Panc1 (cell line): ENCODE measurements at places on chromosomes 6 and 20. TPM values are rescaled to one million over a fixed set of nuclear protein-coding genes. Genes with fewer than 3 reads are reported as not detected.

The SYCP2 gene
- 39.7 TPM for total RNA-seq

The PAK5 gene
- total RNA-seq = not detected

DNA sequence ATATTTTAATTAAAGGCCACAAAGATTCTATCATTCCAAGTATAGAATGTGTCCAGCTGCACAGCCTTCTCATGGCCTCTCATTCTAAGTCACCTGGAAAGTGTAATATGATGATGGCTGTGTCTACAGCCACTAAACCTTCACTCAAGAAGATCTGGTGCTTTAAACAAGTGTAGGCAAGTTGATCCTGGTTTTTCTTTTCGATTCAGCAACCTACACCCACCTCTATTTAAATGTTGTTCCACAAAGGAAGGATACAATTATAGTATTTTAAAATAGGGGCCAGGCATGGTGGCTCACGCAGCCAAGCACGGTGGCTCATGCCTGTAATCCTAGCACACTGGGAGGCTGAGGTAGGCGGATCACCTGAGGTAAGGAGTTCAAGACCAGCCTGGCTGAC, 25.5 kb upstream of the DST start:
- no peaks in the 10 kb centered on the region for H3K36me3 ChIP-seq
- DNase-seq = no peak
- H3K27me3 ChIP-seq = no peaks in the 10 kb centered on the region
- no peak overlapping the region for H3K27ac ChIP-seq
- no peak overlapping the region for H3K4me3 ChIP-seq
- peaks cover 14% of the 10 kb centered on the region for H3K4me1 ChIP-seq

- peaks cover 25% of the 10 kb centered on the region for H3K4me1 ChIP-seq
- H3K27me3 ChIP-seq = no peaks in the 10 kb centered on the region
- H3K27ac ChIP-seq = no peak overlapping the region
- no peak overlapping the region for H3K4me3 ChIP-seq
- H3K36me3 ChIP-seq = peaks cover 6% of the 10 kb centered on the region; the same call in 1 of the 2 replicates
- DNase-seq = no peak
Measured at GRCh38 chr20:58659841-58660240, 8.8 kb downstream of the STX16 start.

GRCh38 chr6:92715991-92716390, 703.4 kb downstream of the EPHA7 start:
- no peaks in the 10 kb centered on the region for H3K27me3 ChIP-seq
- no peaks in the 10 kb centered on the region for H3K36me3 ChIP-seq
- no peak for DNase-seq
- no peak overlapping the region for H3K27ac ChIP-seq
- no peak overlapping the region for H3K4me3 ChIP-seq

DNA sequence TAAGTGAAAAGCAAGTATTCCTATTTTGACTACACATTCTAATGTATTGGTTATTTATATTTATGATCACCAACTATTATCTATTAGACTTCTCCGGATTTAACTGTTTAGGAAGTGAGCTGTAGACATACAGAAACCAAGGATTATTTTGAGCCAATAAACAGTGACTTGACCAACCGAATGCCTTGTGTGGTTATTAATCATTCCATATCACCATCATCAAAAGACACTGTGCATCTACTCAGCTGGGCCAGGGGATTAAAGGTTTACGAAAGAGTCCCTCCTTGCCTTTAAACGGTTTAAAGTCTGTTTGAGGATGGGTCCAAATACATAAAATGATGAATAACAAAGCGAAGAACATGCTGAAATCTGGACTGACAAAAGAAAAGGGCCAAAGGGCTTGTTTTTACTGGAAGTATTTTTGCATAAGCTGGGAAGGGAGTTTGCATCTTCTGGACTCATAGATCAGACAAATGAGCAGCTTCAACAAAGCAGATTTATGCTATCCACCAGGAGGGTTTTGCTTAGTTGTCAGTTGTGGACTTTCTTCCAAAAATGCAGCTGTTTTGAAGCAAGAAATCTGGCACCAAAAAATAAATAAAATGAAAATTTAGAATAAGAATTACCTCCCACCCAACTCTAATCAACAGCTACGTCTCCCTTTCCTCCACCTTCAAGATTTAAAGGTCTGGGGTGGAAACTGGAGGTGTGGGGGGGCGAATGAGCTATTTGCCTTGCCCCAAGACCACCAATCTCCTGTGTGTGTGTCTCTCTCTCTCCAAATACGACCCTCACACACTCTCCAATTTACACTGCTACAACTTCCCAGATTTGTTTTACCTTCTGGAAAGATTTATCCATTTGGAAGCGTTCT, 33.6 kb upstream of the ID4 start:
- H3K4me1 ChIP-seq = peaks cover 23% of the 10 kb centered on the region
- no peaks in the 10 kb centered on the region for H3K27me3 ChIP-seq
- H3K36me3 ChIP-seq = no peaks in the 10 kb centered on the region
- peak overlapping the region; percentile 87 for H3K27ac ChIP-seq
- peak overlapping the region; percentile 72 for H3K4me3 ChIP-seq

GRCh38 chr6:147040121-147040910, 163.9 kb upstream of the STXBP5 start:
- no peaks in the 10 kb centered on the region for H3K4me1 ChIP-seq
- no peak overlapping the region for H3K4me3 ChIP-seq
- H3K27me3 ChIP-seq = no peaks in the 10 kb centered on the region
- H3K36me3 ChIP-seq = no peaks in the 10 kb centered on the region
- no peak for DNase-seq

DNA sequence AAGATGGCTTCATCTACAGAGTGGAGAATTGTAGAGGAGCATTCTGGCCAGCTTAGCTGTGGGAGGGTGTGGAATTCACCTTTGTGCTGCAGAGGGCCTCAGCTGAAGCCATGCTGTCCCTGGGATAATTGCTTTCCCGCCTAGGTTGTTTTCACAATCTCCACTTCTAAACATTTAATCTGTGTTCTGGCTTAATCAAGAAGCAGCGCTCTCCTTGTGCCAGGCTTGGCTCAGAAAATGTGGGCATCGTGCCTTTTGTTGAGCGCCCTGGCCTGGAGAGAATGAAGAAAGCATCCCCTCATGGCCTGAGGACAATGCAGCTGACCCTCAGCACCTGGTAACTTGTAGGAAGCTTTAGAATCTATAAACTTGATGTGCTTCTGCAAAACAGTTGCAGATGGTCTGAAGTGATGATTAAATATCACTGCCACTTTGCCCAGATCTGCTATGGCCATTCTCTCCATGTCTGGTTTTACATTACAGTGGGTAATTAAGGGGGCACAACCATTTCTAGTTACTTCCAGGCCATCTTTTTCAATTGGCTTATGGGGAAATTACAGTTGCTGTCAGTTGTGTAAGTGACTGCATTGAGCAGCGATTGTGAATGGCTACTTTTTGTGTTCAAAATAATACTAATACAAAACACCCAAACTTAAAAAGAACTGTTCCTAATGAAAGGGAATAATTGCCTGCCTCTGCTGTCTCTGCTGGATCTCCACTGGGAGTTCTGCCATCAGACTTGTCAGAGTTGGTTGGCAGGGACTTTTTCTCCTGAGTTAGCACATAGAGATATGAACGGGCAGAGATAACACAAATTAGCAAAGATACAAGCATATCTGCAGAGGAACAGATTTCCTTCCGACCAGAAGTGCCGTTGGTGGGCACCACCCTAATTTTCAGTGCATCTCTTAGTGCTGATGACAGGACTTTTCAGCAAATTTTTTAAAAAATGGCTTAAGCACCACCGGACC, 18.4 kb downstream of the CTNNBL1 start:
- H3K36me3 ChIP-seq = no peaks in the 10 kb centered on the region
- H3K4me1 ChIP-seq = no peaks in the 10 kb centered on the region
- DNase-seq = no peak
- no peak overlapping the region for H3K27ac ChIP-seq
